T47D (cell line): ENCODE measurements at places on chromosomes 12 and 14.

GRCh38 chr14:101500061-101500460, 61.2 kb upstream of the DIO3 start:
- no peak for DNase-seq

- peak; percentile 94 for DNase-seq
These were observed 370 bp downstream of the HRK start for GRCh38 chr12:116880817-116881324.

- no peak for DNase-seq
These were observed 3.8 kb upstream of the PDE3A start for GRCh38 chr12:20364501-20364900.

GRCh38 chr12:80721326-80721725, 4.6 kb downstream of the MYF5 start:
- DNase-seq: no peak

GRCh38 chr12:1662761-1663439, 28.0 kb upstream of the ADIPOR2 start:
- no peak for DNase-seq
